Mesendoderm (in vitro differentiated cells): ENCODE measurements at places on chromosomes 13 and 19.
A peak's percentile ranks its signal among the peaks of the same experiment; 100 is the strongest.

DNA sequence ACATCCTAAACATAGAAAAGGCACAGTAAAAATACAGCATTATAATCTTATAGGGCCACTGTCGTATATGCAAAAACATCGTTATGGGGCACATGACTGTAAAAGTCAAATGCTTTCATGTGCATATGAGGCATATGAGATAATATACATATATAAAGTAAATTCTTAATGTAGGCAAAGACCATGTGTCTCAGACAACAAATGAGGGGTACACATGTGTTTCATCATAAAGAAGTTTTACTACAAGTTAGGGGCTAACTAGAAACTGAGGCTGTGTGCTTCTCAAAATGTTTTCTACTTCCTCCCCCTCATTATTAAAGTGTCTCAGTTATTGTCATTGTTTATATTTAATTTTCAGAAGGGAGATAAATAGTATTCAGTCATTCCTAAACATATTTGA lies 309.6 kb downstream of the SHISA2 start:
- no peak for DNase-seq

DNA sequence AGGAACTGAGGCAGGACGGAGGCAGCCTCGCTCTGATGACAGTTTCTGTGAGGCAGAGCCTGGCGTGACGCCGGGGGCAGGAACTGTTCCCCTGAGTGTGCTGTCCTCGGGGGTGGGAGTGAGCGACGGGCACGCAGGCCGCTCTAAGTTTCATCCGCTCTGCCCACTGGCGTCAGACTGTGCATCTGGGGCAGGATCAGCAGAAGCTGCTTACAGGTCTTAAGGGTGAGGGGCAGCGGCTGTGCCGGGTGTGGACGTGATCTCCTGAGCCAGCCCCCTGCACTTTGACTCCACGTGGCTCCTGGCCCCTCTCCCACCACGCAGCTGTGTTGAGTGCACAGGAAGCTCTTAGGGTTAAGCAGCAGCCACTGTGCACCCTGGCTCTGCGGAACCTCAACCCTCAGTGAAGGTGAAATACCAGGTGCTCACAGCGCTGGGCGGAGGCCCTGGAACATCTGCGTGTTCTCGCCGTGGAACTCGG lies 1.5 kb downstream of the GRK1 start:
- no peak for DNase-seq

- DNase-seq: no peak
Observed at GRCh38 chr13:106683918-106684317, 116.0 kb upstream of the ARGLU1 start.

GRCh38 chr19:19074196-19074882 lies 10.5 kb downstream of the SLC25A42 start:
- DNase-seq: no peak

GRCh38 chr13:75402787-75403186 lies 79.2 kb downstream of the TBC1D4 start:
- no peak for DNase-seq

DNA sequence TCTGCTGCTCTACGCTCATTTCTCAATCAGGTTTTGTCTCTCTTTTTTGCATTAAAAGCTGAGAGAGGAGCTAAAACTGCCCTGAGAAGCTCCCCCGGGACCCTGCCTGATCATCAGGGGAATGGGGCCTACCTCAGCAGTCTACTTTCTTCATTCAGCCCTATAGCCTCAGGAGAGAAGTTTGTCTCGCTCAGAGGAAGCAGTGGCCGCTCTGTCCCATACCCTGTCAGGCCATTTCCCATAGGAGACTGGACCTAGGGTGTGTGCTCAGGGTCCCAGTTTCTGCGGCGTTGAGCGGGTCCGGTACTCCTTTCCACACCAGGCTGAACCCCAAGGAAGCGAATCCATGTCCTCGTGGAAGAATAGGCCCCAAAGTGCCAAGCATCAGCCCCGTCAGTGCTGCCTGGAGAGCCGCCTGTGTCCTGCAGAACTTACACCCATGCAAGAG lies 21.7 kb downstream of the UBE2L5 start:
- DNase-seq: no peak

DNA sequence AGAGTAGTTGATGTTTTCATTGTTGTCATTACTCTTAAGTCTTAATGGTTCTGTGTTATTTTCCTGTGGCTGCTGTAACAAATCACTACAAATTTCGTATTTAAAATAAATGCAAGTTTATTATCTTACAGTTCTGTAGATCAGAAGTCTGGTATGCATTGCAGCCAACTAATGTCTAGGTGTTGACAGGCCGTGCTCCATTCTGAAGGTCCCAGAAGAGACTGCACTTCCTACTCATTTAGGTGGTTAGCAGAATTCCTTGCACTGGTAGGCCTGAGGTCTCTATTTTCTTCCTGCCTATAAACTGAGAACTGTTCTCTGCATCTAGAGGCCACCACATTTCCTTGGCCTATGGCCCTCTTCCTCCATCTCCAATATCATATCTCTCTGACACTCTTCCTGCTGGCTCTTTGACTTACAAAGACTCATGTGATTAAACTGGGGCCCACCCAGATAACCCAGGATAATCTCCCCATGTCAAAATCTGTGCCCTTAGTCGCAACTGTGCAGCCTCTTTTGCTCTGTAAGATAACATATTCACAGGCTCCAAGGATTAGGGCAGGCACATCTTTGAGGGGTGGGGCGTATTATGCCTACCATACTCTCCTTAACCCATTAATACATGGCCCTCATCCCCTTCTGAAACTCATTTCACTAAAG lies 468.4 kb downstream of the FOXO1 start:
- no peak for DNase-seq

- DNase-seq: no peak
Observed at GRCh38 chr19:41499899-41500298, 56.9 kb downstream of the ERICH4 start.

DNA sequence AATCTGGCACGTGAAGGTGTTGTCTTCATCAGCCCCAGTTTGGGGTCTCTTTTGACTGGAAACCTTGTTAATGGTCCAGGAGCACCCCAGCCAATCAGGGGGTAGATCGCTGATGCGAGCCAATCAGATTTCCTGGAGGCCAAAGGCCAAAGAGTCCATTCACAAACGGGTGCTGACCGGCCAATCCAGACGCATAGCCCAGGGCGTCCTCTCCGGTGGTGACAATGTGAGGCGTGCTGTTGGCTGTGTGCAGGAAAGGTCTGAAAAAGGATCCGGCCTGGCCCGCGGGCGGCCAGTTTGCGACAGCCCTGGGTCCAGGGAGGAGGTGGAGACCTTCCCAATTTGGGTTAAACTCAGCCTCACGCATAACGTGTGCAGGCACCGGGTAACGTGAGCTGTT lies 3.1 kb downstream of the MAST3 start:
- DNase-seq: peak; percentile 80

DNA sequence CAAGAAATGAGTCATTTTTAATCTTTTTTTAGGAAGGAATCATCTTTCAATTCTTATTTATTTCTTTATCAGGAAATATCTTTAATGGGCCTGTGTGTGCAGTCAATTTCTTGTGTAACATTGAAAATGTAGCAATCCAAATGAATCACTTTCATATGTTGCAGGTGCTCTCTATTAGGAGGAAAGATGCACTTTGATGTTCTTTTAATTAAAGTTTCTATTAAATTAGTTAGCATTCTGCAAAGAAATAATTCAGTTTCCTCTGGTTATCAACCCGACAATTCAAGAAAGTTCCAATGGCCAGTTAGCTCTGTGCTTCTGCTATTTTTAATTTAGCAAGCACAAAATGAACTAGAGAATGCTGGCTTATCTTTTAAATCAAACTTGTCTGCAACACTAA lies 212.0 kb downstream of the PCDH17 start:
- DNase-seq: no peak

- no peak for DNase-seq
Observed at GRCh38 chr19:38877781-38878574, at the start of gene RINL. RINL (minus strand) TSS chr19:38878275; CDS start chr19:38876742, 1,533 bp downstream.

- DNase-seq: no peak
Observed at GRCh38 chr13:22506096-22506691, 674.6 kb upstream of the SGCG start.

- DNase-seq: no peak
Observed at GRCh38 chr13:98976941-98977340, 923 bp downstream of the DOCK9 start.

- DNase-seq: no peak
Observed at GRCh38 chr19:4704317-4704673, 19.3 kb downstream of the DPP9 start.

GRCh38 chr19:48830965-48831364 lies 5.3 kb downstream of the HSD17B14 start:
- DNase-seq: peak; percentile 43

GRCh38 chr19:47520343-47520806 lies 5.5 kb upstream of the NAPA start:
- DNase-seq: no peak

GRCh38 chr19:29811125-29812079 lies at the start of gene CCNE1:
CCNE1 (plus strand) TSS chr19:29811991; CDS start chr19:29812556, 565 bp downstream.
- DNase-seq: peak; percentile 87

GRCh38 chr19:52959613-52960295 lies 2.9 kb downstream of the ZNF816 start:
- DNase-seq: no peak

GRCh38 chr19:31338069-31338776 lies 11.0 kb downstream of the TSHZ3 start:
- peak; percentile 91 for DNase-seq

DNA sequence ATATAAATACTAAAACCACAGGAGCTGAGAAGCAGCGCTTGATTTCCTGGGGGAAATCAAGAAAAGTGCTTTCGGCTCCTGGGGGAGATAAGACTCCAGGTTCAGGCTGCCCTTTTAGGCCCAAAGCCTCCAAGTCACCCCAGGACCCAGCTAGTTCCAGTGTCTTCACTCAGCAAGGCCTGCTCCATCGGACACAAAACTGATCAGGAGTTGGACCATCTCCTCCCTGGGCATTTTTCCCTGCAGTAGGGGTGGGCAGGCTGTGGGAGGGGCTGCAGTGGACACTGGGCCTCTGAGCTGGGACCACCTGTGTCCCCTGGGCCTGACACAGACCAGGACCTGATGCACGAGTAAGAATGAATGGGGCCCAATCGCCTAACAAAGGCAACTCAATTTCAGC lies 15.2 kb downstream of the C19orf12 start:
- DNase-seq: no peak

- no peak for DNase-seq
Observed at GRCh38 chr19:5204212-5204611, 136.4 kb downstream of the PTPRS start.

GRCh38 chr19:2355168-2356035 lies 4.7 kb upstream of the TMPRSS9 start:
- no peak for DNase-seq

- no peak for DNase-seq
Observed at GRCh38 chr13:29421118-29421517, 174.4 kb downstream of the SLC7A1 start.
